CD4-positive, alpha-beta T cell treated with Interleukin-15 for 4 hours (primary cell): ENCODE measurements at places on chromosomes 2 and 18.

DNA sequence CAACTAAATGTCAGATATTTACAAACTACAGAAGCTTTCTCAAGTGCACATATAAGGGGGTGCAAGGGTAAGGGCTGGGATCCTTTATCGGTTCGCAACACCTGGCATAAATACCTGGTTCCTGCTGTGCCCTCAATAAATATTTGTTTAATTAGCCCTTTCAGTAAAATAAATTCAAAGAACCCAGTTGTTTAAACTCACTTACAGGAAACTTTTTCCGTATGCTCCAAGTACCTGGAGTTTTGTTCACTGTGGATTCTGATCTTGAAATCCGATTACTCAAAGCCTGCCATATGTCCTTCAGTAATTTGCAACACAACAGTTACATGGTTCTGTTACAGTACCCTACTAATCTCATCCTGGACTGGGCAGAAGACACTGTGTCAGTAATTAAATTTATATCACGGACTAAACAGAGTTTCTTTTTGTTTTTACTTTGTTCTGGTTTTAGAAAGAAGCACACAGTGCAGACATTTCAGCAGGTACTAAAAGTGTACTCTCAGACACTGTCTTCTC lies 36.9 kb downstream of the TBC1D8 start:
- DNase-seq: no peak

DNA sequence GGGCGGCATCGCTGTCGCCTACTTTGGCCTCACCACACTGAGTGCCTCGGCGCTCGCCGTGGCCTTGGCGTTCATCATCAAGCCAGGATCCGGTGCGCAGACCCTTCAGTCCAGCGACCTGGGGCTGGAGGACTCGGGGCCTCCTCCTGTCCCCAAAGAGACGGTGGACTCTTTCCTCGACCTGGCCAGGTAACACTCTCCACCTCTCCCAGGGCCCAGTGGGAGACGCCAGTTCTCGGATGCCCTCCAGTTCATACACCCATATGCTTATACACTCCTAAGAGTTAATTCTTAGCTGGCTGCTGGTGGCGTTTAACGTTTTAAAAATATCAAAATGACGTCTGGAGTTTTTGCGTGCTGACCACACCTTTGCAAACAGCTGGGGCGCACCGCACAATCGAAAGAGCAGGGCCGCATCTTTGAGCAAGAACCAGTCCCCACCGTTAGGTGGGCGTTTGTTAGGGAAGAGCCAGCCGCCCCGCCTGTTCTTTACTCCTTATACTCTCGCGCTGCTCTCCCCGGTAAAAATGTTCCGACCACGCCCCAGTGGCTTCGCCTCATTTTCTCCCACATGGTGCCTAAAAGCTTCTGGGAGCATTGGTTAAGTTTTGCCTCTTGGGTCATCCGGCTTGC lies 899 bp downstream of the SLC1A4 start:
- DNase-seq: no peak

GRCh38 chr2:233764264-233764663 lies 4.2 kb downstream of the UGT1A1 start:
- no peak for DNase-seq

DNA sequence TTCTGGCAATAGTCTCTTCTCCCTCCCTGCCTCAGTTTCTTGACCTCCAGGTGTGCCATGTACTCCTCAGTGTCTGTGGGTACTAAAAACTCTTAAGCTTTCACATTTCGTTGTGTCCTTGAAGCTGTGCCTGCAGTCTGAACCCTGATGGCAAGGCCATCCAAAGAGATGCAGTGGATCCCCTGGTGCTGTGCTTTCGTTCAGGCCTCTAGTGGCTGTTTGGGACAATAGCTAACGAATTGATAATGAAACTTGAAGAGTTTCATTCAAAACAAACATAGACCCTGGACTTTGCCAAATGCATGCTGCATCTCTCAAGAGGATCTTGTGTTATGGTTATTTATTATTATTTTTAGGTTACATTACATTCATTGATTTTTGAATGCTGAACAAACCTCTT lies 523.1 kb upstream of the FSIP2 start:
- DNase-seq: no peak
